Daoy (cell line): ENCODE measurements at places on chromosomes 1 and 21.

DNA sequence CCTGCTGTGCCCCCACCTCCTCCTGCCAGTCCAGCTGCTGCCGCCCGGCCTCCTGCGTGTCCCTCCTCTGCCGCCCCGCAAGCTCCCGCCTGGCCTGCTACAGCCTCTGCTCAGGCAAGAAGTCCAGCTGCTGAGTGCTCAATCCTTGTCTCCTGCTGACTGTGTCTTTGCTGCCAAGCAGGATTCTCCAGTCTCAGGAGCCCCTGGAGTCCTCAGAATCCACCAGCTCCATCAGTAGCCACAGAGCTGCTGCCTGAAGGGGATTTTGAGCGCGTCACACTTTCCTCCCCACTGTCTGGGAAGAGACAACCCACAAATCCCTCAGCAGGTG lies 973 bp downstream of the KRTAP10-11 start:
- DNase-seq: no peak

- DNase-seq: no peak
Measured at GRCh38 chr1:98330224-98330623, 331.3 kb upstream of the SNX7 start.

DNA sequence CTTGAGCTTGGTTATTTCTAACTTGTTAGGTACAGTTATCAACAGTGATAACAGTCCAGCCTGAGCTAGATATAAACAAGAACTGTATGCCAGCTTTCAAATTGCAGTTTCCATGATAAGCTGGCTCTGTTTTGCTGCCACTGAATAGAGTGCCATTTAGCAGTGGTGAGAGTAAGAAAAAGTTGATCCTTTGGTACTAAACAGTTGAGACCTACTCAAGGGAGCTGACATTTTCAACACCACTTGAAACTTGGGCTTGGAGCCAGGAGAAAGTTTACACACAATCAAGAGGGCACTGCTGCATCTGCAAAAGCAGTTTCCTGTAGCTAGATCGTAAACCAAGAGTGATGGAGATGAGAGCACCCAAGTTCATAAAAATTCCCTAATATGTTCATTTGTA lies 131.3 kb downstream of the RGS7 start:
- DNase-seq: no peak

DNA sequence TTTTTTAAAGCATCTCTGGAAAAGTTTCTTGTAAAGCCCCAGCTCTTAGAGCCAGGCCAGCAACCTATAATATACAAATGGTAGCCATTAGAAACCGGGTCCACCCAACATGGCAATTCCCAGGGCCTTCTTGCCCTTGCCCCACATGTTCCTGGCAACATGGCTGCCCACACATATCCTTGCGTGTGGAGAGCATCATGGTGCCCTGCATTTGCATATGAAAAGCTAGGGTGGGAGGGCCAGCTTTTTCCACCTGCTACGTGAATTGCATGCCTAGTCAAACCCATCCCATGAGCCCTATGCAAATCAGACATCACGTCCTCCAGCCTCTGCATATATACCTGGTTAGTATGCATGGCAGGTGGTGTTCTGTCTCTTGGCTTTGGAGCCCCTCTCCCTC lies 88.2 kb downstream of the RABGAP1L start:
- DNase-seq: no peak
